Tracheal epithelial cell (primary cell): ENCODE measurements at places on chromosomes 11 and 22. TPM values are rescaled to one million over a fixed set of nuclear protein-coding genes. Genes with fewer than 3 reads are reported as not detected.

Gene NXPE2
- total RNA-seq, result not detected in 2 replicates

Gene GRM5
- under 0.01 TPM in 1 of 2 replicates, not detected in the other for total RNA-seq

Gene FAT3
- 0.21 and 1.9 TPM in 2 replicates for total RNA-seq

Gene TTC12
- total RNA-seq, result 11.3 and 18.5 TPM in 2 replicates

Gene CFAP300
- 3.6 and 8.7 TPM in 2 replicates for total RNA-seq

Gene UCP3
- not detected in 2 replicates for total RNA-seq

Gene TCN2
- total RNA-seq, result 3.1 and 4.0 TPM in 2 replicates

Gene CHRM1
- not detected in 2 replicates for total RNA-seq

Gene PNPLA5
- not detected in 2 replicates for total RNA-seq

Gene SHISAL1
- 0.96 TPM in 1 of 2 replicates, not detected in the other for total RNA-seq

Gene CD82
- 65.0 and 80.7 TPM in 2 replicates for total RNA-seq

Gene KCNC1
- under 0.01 TPM in 2 replicates for total RNA-seq

Gene KREMEN1
- total RNA-seq, result 6.5 and 7.7 TPM in 2 replicates

Gene LYVE1
- total RNA-seq, result 0.24 TPM in 1 of 2 replicates, not detected in the other

Gene CCDC116
- total RNA-seq, result 0.24 TPM in 1 of 2 replicates, not detected in the other

Gene PLEKHA7
- 2.3 and 2.7 TPM in 2 replicates for total RNA-seq

Gene OR52H1
- 0.21 and 0.48 TPM in 2 replicates for total RNA-seq

Gene CCDC87
- total RNA-seq, result 0.48 TPM in 1 of 2 replicates, not detected in the other

Gene TRIM34
- 3.4 and 9.6 TPM in 2 replicates for total RNA-seq

Gene PANX2
- under 0.01 and 0.48 TPM in 2 replicates for total RNA-seq

Gene MOB2
- 32.4 and 34.5 TPM in 2 replicates for total RNA-seq

Gene C11orf86
- total RNA-seq, result not detected in 2 replicates

Gene SNAP29
- 3.9 and 6.4 TPM in 2 replicates for total RNA-seq

Gene SLC6A5
- not detected in 2 replicates for total RNA-seq

Gene GRK3
- total RNA-seq, result 4.8 and 6.2 TPM in 2 replicates

Gene TEX12
- not detected in 2 replicates for total RNA-seq

Gene NCR3LG1
- 2.6 and 2.9 TPM in 2 replicates for total RNA-seq

Gene OR8A1
- not detected in 2 replicates for total RNA-seq

Gene UVRAG
- total RNA-seq, result 12.3 and 16.2 TPM in 2 replicates

Gene LAYN
- 10.4 and 64.1 TPM in 2 replicates for total RNA-seq

Gene FOLH1
- 0.21 TPM in 1 of 2 replicates, not detected in the other for total RNA-seq

Gene TSSK2
- not detected in 2 replicates for total RNA-seq

Gene SPON1
- total RNA-seq, result 4.6 TPM in 1 of 2 replicates, not detected in the other

Gene GTSE1
- 0.21 and 0.48 TPM in 2 replicates for total RNA-seq

Gene LSP1
- total RNA-seq, result not detected in 2 replicates

Gene OR51B4
- total RNA-seq, result not detected in 2 replicates

Gene SAA2
- total RNA-seq, result 2.1 and 54.2 TPM in 2 replicates

Gene SHANK2
- total RNA-seq, result 9.6 TPM in 2 replicates

Gene FIBP
- 159 and 174 TPM in 2 replicates for total RNA-seq

Gene DGCR6
- 2.2 and 4.5 TPM in 2 replicates for total RNA-seq

Gene FAM76B
- total RNA-seq, result 10.1 and 15.6 TPM in 2 replicates

Gene CCT8L2
- total RNA-seq, result not detected in 2 replicates
